Fibroblast of lung (primary cell): ENCODE measurements at places on chromosomes 16 and 17.

GRCh38 chr17:41394254-41394996 is 3.0 kb downstream of the KRT31 start:
- no peak for DNase-seq
- peaks cover 2% of the 10 kb centered on the region for H3K27me3 ChIP-seq
- no peaks in the 10 kb centered on the region for H3K4me1 ChIP-seq
- H3K36me3 ChIP-seq = no peaks in the 10 kb centered on the region

DNA sequence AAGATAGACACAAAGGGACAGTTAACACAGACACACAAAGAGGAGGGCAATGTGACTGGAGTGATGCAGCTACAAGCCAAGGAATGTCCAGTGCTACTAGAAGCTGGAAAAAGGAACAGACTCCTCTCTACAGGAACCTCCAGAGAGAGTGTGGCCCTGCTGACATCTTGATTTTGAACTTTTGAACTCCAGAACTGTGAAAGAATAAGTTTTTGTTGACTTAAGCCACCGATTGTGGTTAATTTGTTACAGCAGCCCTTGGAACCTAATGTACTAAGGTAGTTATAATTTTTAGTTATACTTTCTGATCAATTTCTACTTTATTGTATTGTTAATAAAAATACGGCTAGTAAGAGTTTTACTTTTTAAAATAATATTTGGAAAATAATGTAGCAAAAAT is 129.1 kb downstream of the MYO1D start:
- no peak overlapping the region for H3K27ac ChIP-seq
- no peak for DNase-seq
- no peaks in the 10 kb centered on the region for H3K36me3 ChIP-seq
- H3K4me1 ChIP-seq = no peaks in the 10 kb centered on the region
- H3K4me3 ChIP-seq = no peak overlapping the region

- H3K4me3 ChIP-seq = no peak overlapping the region
- no peaks in the 10 kb centered on the region for H3K4me1 ChIP-seq
- H3K36me3 ChIP-seq = no peaks in the 10 kb centered on the region
- DNase-seq = no peak
Measured at GRCh38 chr17:82655038-82655479, 6.8 kb upstream of the WDR45B start.

- no peaks in the 10 kb centered on the region for H3K27me3 ChIP-seq
- H3K4me3 ChIP-seq = no peak overlapping the region
- H3K27ac ChIP-seq = no peak overlapping the region
- no peak for DNase-seq
Measured at GRCh38 chr16:5415123-5415522, 317.5 kb upstream of the EEF2KMT start.

- peak overlapping the region; percentile 98 for H3K27ac ChIP-seq
- H3K4me1 ChIP-seq = peaks cover 26% of the 10 kb centered on the region
- H3K36me3 ChIP-seq = peaks cover 7% of the 10 kb centered on the region
- DNase-seq = peak; percentile 90
Measured at GRCh38 chr17:7836596-7837407, 2.8 kb downstream of the KDM6B start.

DNA sequence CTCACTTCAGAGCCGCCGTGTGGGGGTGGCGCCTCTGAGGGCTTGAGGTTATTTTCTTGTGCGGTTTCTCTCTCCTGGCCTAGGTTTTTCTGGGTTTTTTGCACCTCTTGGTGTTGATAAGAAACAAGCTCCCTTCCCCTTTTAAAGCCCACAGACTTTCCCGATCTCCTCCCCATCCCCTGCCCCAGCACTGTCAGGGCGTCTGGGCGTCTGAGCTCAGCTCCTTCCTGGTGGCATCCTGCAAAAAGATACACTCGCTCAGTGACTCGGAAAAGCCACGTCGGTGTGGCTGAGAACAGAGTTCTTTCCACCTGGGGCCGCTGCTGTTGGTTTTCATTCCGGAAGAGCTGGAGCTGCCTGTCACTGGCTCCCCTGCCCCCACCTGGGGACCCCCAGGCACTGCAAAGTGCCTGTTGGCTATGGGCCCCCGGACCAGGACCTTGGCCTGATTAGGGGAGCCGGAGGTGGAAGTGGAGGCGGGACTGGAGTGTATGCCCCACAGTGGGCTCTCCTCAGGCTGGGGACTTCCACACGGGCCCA is 14.5 kb downstream of the BAIAP2 start:
- peaks cover 11% of the 10 kb centered on the region for H3K4me1 ChIP-seq
- DNase-seq = no peak
- H3K4me3 ChIP-seq = no peak overlapping the region
- no peak overlapping the region for H3K27ac ChIP-seq
- H3K36me3 ChIP-seq = no peaks in the 10 kb centered on the region

DNA sequence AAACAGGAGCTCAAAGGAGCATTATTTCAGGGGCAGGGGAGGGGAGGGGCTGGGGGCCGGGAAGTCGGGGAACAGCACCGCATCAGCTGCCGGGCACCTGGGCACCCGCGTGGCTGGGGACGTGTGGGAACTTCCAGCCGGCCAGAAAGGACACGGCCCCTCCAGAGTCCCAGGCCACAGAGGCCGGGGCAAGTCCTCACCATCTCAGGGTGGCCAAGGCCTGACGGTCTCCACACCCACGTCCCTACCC is 1.1 kb downstream of the PGAP6 start:
- H3K27ac ChIP-seq = peak overlapping the region; percentile 28
- peaks cover 8% of the 10 kb centered on the region for H3K36me3 ChIP-seq
- H3K4me1 ChIP-seq = no peaks in the 10 kb centered on the region
- H3K4me3 ChIP-seq = peak overlapping the region; percentile 82

GRCh38 chr17:70242781-70243437 is 73.6 kb downstream of the KCNJ2 start:
- no peaks in the 10 kb centered on the region for H3K4me1 ChIP-seq
- H3K36me3 ChIP-seq = no peaks in the 10 kb centered on the region
- no peaks in the 10 kb centered on the region for H3K27me3 ChIP-seq
- peak; percentile 74 for DNase-seq

GRCh38 chr16:88973007-88973410 is 4.0 kb downstream of the CBFA2T3 start:
- no peak overlapping the region for H3K4me3 ChIP-seq
- peaks cover 3% of the 10 kb centered on the region for H3K27me3 ChIP-seq
- H3K36me3 ChIP-seq = no peaks in the 10 kb centered on the region
- H3K27ac ChIP-seq = no peak overlapping the region

- DNase-seq = no peak
- H3K27ac ChIP-seq = no peak overlapping the region
- H3K27me3 ChIP-seq = peaks cover 13% of the 10 kb centered on the region
- H3K36me3 ChIP-seq = no peaks in the 10 kb centered on the region
- no peak overlapping the region for H3K4me3 ChIP-seq
Measured at GRCh38 chr16:12906271-12906670, 4.9 kb downstream of the SHISA9 start.

GRCh38 chr17:32518646-32519227 is 31.9 kb downstream of the CDK5R1 start:
- DNase-seq = no peak
- H3K27me3 ChIP-seq = no peaks in the 10 kb centered on the region
- H3K4me3 ChIP-seq = no peak overlapping the region
- H3K36me3 ChIP-seq = no peaks in the 10 kb centered on the region
- no peak overlapping the region for H3K27ac ChIP-seq

DNA sequence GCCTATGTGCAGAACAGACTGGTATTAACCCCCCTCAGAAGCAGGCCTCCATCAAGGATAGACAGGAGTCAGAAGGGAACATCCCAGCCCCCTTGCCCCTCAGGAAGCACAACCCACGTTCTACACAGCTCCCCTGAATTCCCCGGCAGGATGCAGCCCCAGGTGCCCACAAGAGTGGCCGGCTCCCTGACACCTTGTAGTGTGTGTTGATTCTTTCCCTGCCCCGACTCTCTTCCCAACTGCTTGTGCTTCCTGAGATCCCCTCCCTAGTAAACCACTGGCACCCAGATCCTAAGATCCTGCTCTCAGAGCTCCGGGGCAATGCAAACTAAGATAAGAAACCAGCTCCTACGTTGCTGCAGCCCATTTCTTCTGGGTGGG is 34.8 kb upstream of the LITAF start:
- H3K36me3 ChIP-seq = no peaks in the 10 kb centered on the region
- peak overlapping the region; percentile 23 for H3K27ac ChIP-seq
- DNase-seq = no peak
- H3K27me3 ChIP-seq = no peaks in the 10 kb centered on the region
- H3K4me3 ChIP-seq = peak overlapping the region; percentile 18

DNA sequence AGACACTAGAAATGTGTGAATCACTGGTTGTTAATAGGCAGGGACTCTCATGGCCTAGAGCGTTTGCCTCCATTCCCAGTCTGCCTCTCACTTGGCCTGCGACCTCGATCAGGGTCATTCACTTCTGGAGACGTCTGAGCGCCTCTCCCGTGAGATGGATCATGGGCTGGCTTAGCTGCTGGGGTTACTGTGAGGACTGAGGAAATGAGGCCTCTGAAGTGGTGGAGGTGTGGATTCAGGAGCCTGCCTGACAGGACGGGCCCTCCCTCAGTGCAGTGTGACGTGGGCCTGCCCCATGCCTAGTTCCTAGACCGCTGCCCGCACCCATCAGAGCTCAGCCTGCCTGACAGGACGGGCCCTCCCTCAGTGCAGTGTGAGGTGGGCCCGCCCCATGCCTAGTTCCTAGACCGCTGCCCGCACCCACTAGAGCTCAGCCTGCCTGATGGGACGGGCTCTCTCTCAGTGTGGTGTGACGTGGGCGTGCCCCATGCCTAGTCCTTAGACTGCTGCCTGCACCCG is 61.9 kb downstream of the BANP start:
- H3K27me3 ChIP-seq = no peaks in the 10 kb centered on the region
- no peak for DNase-seq
- no peak overlapping the region for H3K27ac ChIP-seq
- peaks cover 14% of the 10 kb centered on the region for H3K4me1 ChIP-seq

- H3K27me3 ChIP-seq = no peaks in the 10 kb centered on the region
- no peaks in the 10 kb centered on the region for H3K4me1 ChIP-seq
- H3K36me3 ChIP-seq = no peaks in the 10 kb centered on the region
- H3K4me3 ChIP-seq = no peak overlapping the region
Measured at GRCh38 chr16:54473226-54473993, 186.8 kb upstream of the IRX3 start.
